ENCODE measurements at places on chromosomes 7 and 10.

GRCh38 chr7:73888959-73889358 is 28.0 kb downstream of the TMEM270 start:
- DNase-seq: no peak

GRCh38 chr7:158734861-158735260 is 30.3 kb upstream of the NCAPG2 start:
- DNase-seq: no peak

- DNase-seq: no peak
Observed at GRCh38 chr10:30207485-30208052, 141.5 kb downstream of the MTPAP start.

DNA sequence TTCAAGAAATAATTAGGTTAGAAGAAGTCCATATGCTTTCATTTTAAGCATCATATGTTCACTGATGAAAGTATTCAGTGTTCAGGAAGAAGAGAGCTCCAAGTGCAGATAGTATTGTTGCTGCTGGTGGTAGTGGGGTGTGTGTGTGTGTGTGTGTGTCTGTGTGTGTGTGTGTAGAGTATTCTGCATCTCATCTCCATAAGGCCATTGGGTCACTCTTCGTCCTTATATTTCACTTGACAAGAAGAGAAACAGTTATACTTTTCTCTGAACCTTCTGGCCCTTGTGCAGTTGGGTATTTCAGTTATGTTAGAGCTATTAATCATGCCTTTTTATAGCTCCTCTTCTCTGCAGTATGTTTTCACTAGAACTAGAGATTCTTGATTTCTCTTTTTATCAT is 26.2 kb downstream of the ADAM22 start:
- no peak for DNase-seq

- no peak for DNase-seq
Observed at GRCh38 chr7:138125119-138125518, 48.9 kb downstream of the AKR1D1 start.

- DNase-seq: no peak
Observed at GRCh38 chr7:7931626-7932025, 37.0 kb upstream of the GLCCI1 start.

GRCh38 chr7:117184367-117184766 is 138.5 kb downstream of the WNT2 start:
- no peak for DNase-seq

GRCh38 chr10:115710136-115710535 is 562.9 kb downstream of the GFRA1 start:
- DNase-seq: no peak

GRCh38 chr7:25583621-25584020 is 355.3 kb upstream of the NPVF start:
- no peak for DNase-seq

GRCh38 chr7:27375958-27376357 is 133.4 kb downstream of the EVX1 start:
- no peak for DNase-seq

- DNase-seq: no peak
Observed at GRCh38 chr10:70619271-70620019, 16.9 kb upstream of the PRF1 start.

DNA sequence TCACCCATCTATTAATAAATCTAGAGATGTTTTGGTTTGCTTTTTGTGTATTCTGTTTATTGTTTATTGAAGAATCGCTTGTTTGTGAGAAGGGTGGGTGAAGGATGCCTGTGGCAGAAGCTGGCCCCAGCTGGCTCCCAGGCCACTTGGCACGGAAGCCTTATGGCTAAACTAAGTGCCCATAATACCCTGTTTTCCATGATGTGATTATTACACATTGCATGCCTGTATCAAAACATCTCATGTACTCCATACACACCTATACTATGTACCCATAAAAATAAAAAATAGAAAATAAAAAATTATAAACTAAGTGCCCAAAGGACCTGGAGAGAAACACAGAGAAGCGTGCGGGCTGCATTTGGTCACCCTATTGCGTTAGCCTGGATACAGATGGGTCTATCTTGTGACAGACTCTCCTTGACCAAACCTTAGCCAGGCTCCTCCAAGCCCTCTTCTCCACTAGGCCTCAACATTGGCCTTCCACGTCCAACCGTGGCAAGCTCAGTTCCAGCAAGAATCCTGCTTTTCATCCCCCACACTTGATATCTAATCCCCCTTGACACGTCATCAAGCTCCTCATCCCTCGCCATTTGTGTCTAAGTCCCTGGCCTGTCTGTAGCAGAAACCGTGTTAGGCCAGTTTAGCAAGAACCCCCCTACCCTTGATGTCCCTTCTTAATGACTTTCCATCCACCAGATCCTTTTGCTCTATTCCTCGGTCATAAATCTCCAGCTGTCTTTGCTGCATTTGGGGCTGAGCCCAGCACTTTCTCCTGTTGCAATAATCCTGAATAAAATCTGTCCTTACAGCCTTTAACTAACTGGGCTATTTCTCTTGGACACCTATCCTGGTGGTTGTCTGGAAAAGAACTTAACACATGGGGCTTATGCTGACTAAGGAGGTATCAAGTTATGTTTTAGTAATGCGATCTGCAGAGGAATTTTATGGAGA is 245.2 kb downstream of the TNS3 start:
- DNase-seq: no peak

- DNase-seq: no peak
Observed at GRCh38 chr10:81019029-81019890, 481.6 kb downstream of the SH2D4B start.

DNA sequence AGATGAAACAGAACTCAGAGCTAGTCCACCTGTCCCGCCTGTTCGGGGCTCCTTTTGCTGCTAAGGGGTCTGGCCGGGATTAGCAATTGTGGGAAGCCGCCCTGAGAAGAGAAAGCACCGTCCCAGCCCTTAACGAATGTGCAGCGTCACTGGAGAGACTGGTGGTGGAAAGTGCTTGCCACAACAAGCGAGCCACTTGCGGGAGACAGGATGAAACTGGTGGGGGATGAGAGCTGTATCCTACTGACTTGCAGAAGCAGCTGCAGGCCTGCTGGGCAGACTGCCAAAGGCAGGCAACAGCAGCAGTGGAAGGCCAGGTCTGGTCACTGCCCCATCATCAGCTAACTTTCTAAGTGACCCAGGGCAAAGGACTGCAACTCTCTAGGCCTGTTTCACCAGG is 95.4 kb downstream of the FAM53B start:
- peak; percentile 59 for DNase-seq

GRCh38 chr7:7554021-7554432 is 12.7 kb upstream of the MIOS start:
- DNase-seq: no peak

DNA sequence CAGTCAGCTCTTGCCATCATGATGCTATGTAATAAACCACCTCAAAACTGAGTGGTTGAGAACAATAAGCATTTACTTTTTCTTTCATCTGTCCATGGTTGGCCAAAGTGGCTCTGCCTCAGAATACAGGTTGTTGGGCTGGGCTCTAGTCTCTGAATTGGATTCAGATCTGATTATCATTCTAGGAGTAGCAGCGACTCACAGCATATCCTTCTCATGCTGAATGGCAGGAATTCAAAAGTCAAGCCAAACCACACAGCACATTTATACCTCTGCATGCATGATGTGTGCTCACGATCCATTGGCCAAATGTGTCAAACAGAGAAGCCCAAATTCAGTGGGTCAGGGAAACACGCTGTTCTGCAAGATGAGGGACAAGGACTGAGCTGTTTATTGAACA is 13.6 kb upstream of the GALNT11 start:
- no peak for DNase-seq

DNA sequence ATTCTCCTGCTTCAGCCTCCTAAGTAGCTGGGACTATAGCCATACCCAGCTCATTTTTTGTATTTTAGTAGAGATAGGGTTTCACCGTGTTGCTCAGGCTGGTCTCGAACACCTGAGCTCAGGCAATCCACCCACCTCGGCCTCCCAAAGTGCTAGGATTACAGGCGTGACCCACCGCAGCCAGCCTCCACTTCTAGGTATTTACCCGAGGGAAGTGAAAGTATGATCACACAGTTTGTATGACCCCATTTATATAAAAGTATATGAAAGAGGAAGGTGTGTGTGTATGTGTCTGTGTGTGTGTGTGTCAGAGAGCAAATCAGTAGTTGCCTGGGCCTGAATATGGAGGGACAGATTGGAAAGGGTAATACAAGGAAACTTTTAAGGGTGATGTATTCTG is 2.0 kb upstream of the PURB start:
- DNase-seq: no peak

GRCh38 chr10:88889559-88890337 is 9.7 kb downstream of the STAMBPL1 start:
- DNase-seq: no peak

DNA sequence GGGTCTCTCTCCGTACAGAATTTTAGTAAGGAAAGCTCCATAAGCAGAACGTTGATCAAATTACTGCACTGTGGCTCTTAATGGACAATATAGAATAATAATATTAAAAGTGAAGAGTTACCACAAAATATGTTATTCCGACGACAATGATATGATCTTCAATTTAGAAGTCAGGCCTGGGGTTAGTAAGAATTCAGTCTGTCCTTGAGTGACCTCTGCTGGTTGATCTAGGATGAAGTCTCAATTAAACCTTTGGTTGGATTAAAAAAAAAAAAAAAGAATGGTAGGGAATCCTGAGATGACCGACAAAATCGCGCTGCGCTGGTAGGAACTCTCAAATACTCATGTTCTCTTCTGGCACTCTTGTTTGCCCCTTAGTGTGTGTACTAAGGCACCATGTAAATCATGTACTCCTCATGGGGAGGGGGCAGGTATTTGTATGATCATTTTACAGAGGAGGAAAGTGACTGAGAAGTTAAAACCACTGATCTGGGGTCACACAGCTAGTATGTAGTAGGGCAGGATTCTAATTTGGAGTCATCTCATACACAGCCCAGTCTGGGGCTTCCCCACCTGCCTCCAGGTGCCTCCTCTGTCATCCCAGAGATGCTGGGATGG is 161.3 kb upstream of the NPVF start:
- no peak for DNase-seq

DNA sequence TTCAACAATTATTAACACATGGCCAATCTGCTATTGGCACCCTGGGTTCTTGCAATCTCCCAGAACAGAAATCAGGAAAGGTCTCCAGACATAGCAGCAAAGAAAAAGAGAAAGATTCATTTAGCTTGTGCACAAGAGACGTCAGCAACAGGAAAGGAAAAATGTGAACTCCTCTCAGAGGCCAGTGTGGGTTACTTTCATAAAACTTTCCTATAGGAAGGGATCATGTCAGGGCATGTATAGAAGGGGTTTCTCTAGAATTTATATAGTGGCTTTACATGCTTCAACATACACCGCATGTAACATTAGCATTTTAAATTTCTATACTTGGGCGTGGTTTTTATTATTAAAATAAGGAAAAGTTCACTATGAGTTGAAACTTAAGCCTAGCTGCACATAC is 725.1 kb downstream of the SORCS1 start:
- DNase-seq: no peak

- DNase-seq: no peak
Observed at GRCh38 chr10:116151076-116151475, 121.9 kb downstream of the GFRA1 start.

- DNase-seq: no peak
Observed at GRCh38 chr7:137873524-137873923, 26.8 kb upstream of the DGKI start.

DNA sequence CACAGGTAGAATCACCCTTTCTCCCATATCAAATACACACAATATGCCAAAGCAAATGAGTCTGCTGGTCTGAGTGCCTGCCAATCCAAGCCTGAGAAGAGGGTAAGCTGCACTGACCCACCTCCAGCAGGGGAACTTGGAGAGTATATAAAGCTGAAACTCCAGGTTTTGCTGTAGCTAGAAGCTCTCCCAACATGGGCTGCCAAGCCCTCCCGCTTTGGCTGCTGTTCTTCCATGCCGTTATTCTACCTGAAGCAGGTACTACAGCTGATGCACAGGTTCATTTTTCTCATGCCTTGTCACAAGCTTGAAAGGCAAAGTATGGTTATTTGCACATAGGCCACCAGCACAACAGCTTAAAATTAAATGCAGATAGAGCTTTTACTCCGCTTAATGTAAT is 21.5 kb upstream of the C10orf120 start:
- no peak for DNase-seq

DNA sequence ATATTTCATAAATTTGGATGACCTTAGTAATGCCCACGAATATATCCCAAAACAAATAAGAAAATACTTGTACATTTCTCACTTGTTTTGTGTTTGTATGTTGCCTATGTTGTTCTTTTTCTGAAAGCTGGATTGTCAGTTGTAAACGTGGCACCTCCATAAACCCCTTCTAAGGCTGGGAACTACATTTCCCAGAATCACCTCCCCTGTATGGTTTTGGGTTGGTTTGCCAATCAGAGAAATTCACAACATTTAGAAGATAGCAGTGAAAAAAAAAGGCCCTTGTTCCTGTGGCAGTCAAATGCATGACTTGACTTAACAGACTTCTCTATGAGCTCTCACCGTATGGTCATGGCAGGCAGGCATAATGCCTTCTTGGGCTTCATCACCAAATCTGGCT is 676.3 kb upstream of the STEAP1 start:
- no peak for DNase-seq

DNA sequence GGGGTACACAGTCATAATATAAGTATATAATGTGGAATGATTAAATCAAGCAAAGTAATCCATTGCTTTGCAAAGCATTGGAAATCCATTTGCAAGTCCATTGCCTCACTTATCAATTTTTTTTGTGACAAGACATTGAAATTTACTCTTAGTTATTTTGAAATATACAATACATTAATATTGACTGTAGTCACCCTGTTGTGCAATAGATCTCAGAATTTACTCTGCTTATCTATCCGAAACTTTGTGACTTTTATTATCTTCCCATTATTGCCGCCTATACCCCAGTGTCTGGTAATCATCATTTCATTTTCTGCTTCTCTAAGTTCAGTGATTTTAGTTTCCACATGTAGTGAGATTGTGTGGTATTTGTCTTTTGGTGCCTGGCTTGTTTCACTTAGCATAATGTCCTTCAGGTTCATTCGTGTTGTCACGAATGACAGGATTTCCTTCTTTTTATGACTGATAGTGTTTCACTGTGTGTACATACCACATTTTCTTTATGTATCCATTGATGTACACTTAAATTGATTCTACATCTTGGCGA is 5.8 kb downstream of the MALRD1 start:
- no peak for DNase-seq

DNA sequence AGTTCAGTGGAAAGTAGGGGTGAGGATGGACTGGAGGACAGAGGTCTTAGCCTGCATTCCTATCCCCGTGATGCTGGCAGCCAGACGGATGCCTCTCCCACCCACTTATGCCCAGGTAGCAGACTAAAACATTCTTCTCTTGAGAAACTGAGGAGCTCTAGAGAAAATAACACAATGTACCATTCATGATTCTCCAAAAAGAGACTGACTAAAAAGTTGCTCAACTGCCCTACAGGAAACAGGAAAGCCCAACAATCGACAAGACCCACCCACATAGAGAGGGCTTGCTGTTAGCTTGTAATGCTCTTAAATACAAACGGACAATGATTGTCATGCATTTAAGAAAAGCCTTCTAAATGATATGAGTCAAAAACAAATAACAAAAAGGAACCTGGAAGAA is 33.2 kb upstream of the PDE1C start:
- DNase-seq: no peak

GRCh38 chr7:22115689-22116088 is 170.0 kb upstream of the CDCA7L start:
- no peak for DNase-seq

GRCh38 chr7:44515590-44516268 is 25.3 kb upstream of the NUDCD3 start:
- DNase-seq: no peak

All from activated gamma-delta T cell treated with Interleukin-2 at 50 U/mL for 16 hours (primary cell).